Testis (tissue), 5 donors: ENCODE measurements at places on chromosomes 7 and 10.

DNA sequence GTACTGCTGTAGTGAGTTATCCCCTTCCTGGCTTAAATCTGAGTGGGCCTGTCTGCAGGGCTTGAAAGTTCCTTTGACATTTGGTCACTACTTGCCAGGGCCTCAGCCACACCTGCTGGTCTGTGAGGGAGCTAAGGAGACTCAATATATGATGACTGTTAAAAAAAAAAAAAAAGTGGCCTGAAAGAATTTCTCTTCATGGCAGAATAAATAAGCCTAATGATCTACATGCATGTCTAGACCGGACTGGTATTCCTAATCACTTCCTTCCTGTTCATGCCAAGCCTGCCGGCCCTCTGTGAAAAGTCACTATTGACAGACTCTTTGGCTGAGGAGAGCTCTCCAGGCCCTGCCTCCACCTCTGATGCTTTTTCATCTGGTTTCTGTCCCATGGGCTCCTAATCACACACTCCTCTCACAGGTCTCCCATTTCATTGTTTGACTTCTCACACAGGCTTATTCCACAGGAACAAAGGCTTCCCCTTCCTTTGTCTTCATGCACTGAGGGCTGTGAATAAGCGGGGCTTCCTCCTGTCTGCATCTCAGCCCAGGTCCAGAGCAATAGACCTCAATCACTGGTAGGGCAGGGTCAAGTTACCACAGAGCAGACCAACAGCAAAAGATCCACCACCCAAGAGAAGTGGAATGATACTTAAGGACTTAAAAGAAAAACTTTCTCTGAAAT is 99.1 kb upstream of the SEC61G start:
- DNase-seq: no peak

DNA sequence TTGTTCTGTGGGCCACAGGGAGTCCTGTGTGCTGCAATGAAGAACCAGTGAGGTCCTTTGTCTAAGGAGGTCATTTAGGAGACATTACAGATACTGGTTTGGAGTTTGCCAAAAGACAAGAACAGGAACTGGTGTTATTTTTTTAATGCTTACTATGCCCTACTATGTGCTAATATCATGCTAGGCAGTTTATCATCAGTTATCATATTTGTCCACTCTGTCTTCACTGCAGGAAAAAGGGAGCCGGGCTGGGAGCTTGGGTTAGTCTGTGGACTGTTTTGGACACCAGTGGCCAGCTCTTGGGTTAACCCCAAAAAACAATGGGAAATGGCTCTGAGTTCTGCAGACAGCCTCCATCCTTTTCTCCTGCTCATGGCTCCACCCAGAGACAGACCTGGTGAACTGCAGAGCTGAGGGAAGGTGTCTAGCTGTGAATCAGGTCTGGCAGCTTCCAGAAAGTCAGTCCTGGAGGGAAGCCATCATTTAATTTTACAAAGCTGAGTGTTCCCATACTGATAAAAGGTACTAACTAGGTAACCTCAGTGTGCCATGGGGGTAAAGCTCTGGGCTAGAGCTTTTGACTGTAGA is 101.2 kb upstream of the ZNF746 start:
- DNase-seq: no peak

GRCh38 chr10:110103921-110104461 is 96.2 kb downstream of the ADD3 start:
- no peak for DNase-seq

DNA sequence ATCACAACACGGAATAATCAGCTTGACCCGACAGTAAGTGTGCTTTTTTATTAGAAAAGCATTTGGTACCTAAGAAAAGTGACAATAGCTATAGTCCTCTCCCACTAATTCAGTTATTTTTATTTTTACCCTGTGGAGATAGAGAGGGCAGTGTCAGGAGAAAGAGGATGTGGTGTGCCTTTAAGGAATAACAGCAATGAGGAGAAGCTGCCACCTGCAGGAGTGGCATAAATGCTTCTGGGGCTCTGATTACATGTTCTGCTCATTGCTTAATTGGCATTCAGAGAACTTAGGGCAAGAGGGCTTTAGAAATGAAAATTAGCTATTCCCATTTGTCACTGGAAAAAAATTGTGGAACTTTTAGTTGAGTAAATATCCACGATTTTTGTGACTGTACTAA is 60.1 kb downstream of the DENND11 start:
- no peak for DNase-seq

GRCh38 chr7:123871998-123872867 is 27.3 kb downstream of the HYAL4 start:
- DNase-seq: peak; percentile 76

- DNase-seq: no peak
Observed at GRCh38 chr7:111092406-111093236, 1.7 kb downstream of the LRRN3 start.

DNA sequence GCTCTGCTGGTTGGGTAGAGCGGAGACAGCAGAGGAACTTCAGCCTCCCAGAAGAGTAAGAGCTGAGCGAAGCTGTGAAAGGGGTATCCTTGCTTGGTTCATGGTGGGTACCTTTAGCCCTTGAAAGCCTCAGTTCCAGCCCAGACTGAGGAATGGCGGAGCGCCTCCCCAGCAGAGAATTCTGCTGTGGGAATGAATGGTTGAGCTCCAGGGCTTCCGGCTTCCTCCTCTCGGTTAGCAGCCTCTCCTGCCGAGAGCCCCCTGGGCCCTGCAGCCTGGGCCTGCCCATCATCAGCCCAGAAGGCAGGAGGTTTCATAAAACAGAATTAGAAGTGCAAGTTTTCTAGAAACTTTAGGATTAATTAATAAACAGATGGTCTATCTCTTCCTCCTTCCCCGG is 79.9 kb upstream of the ANLN start:
- DNase-seq: no peak

GRCh38 chr7:129801882-129802281 is 150.9 kb downstream of the UBE2H start:
- DNase-seq: no peak

DNA sequence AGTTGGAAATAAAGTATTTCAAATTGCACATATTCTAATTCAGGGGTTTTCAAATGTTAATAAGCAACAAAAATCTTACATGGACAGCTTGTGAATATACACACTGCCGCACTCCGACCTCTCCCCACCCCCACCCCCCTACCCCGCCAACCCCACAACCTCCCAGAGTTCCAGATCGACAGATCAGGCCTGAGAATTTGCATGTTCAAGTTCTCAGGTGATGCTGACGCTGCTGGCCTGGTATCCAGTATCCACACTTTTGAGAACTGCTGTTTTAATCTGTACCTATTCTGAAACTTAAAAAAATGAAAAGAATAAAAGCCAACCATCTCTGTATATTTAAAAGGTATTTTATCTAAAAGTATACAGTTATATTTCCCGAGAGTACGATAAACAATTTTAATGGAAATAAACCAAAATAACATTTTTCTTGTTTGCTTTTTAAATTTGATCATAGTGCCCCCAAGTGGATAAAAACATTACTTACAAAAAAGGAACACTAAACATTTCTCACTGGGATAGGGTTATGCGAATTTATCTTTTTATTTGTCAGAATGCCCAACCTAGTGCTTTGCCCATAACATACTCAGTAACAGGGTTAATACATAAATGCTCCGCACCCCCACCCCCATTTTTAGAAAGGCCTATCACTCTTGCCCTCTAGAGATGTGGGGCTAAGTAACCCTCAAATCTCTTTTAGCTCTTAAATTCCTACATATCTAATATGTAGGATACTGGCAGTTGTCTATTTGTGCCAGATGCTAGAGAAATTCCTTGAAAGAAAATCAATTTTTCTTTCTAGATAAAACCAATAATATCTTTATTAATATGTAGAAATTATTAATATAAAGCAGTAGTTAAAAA is 166.3 kb downstream of the RNF133 start:
- no peak for DNase-seq

DNA sequence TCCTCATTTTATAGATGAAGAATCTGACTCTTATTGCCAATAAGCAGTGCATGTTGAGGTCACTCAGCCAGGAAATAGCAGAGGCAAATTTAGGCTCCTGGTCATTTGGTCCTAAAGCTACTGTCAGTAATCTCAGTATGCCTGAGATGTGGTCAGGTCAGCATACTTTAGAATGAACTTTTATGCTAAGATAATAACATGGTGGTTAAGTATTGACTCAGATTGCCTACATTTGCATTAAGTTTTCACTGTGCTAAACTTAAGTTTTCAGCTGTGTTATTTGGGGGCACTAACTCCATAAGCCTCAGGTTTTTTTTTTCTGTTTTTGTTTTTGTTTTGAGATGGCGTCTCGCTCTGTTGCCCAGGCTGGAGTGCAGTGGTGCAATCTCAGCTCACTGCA is 35.9 kb upstream of the CCSER2 start:
- no peak for DNase-seq

- DNase-seq: no peak
Observed at GRCh38 chr7:149820622-149821190, 17.5 kb upstream of the ZNF862 start.

- DNase-seq: no peak
Observed at GRCh38 chr7:87187120-87187519, 32.4 kb downstream of the TMEM243 start.

DNA sequence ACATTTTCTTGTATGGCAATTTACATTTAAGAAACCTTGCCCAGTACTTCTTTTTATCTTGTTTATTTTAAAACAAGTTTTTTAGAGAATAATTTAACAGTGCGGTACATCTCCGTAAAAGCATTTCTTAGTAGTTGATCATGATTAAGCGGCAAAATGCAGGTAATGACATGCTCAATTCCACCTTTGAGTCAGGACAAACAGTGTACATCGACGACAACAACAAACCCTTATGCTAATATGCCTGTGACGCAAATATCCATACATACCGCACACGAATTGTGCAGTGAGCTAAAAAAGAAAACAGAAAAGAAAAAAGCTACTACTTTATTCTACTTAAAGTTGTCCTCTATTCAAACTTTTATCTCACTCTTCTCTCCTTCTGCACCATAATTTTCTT is 1.9 kb downstream of the MAGI2 start:
- DNase-seq: no peak

DNA sequence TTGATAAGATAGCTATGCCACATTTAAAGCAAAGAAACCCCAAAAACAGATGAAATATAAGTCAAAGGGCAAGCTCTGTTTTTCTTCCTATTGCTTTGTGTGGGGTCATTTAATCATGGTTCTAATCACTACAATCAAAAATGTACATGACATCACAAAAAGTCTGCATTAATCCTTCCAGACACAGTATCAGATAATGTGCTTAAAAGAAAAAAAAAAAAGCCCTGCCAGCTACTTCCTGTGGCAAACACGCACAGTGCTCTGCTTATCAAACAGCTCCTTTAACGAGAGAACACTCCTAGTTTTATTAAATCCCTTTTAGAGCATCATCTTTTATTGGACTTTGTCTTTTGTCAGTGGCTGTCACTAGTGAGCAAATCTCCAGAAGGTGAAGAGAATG is 1005.8 kb downstream of the GATA3 start:
- no peak for DNase-seq

DNA sequence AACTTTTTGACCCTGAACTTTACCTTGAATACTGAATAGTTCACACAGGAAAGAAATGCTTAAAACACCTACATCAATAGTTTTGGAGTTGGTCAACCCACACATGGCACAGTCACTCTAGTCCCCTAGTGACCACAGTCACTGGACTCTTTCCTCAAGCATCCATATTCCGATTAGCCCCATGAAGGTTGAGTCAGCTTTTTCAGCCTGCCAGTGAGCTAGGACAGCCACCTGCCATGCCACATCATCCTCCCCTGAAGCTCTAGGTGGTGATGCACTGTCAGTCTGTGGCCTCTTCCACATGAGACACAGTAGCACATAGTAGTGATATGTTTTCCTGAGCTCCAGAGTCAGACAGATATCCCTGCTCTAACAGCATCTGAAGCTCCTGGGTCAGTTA is 537.2 kb downstream of the XPNPEP1 start:
- DNase-seq: no peak

DNA sequence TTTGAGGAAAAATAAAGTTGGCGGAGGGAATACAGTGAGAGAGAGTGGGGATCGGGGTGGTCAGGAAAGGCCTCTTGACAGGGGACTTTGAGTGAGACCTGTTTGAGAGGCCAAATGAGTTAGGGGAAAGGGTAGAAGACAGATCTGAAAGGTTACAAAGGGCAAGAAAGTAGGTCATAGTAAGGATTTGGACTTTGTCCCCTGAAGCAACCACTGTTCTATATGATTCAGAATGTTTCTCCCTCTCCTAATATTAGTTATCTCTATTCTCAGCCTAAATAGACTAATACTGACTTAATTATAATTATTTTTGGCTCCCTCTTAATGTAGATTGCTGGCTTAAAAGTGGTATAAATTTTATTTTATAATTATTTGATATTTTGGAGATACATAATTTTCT is 88.0 kb downstream of the CTNNA3 start:
- DNase-seq: no peak

DNA sequence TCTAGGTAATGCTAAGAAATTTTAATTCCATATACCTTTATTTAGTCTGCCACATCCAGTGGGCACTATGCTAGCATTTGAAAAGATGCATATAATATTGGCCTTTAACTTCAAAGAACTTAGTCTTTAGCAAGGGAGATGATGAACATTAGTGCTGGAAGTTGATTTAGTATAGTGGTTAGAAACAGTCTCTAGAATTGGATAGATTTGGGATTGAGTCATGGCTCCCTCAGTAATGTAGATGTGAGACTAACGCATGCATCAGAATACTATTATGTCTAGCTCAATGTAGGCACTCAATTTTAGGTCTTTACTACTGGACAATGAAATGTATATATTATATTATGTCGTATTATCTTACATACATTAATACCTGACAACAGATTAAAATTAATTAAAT is 5.8 kb downstream of the DKK1 start:
- no peak for DNase-seq

DNA sequence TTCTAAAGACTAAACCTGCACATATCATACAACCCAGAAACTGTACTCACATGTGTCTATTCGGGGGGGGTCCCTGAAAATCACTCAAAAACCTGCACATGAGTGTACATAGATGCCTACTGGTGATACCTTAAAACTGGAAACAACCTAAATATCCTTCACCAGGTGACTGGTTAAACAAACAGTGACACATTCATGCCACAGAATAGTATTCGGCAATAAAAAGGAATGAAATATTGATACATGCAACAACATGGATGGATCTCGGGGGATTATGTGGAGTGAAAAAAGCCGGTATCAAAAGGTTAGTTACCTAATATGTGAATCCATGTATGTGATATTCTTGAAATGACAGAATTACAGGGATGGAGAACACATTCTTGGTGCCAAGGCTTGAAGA is 32.1 kb upstream of the EGFR start:
- DNase-seq: no peak

- DNase-seq: no peak
Observed at GRCh38 chr10:3451516-3452172, 279.1 kb upstream of the PITRM1 start.

GRCh38 chr7:46742601-46743000 is 821.5 kb upstream of the IGFBP3 start:
- peak; percentile 26 for DNase-seq

GRCh38 chr7:86951895-86952294 is 107.6 kb downstream of the ELAPOR2 start:
- no peak for DNase-seq

- DNase-seq: no peak
Observed at GRCh38 chr10:60810437-60811182, 32.3 kb downstream of the CDK1 start.

DNA sequence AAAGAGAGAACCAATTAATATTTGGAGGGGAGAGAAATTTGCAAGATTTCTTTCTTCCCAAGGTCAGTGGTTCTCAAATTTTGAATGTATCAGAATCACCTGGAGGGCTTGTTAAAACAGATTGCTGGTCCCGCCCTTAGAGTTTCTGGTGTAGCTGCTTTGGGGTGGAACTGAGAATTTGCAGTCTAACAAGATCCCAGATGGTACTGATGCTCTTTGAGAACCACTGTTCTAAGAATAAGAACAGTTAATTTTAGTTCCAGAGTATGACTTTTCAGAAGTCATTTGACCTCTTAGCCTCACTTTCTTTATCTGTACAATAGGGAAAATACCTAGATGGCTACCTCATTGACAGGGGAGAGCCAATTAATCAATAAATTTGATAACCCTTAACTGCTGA is 161.6 kb downstream of the PRKG1 start:
- no peak for DNase-seq
